ENCODE measurements at places on chromosomes 7 and 10.

GRCh38 chr7:104240401-104240800, 32.6 kb upstream of the ORC5 start:
- DNase-seq, result no peak

GRCh38 chr7:7109934-7110333, 72.4 kb upstream of the C1GALT1 start:
- DNase-seq, result no peak

DNA sequence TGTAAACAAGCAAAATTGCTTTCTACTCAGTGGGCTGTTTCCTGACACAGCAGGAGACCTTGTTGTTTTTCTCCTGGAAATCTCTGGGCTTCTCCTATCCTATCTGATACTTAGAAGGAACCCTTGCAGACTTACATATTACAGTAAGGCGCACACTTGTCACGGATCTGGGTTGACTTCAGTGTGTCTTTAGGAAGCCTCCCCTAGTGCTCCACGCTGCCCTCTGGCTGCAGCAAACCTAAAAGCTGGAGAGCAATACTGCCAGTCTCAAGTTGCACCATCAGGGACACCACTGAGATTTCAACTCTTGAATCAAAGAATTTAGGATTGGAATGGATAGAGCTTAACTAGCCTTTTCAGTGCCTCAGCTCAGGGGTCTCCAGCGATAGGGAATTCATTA, 495.3 kb downstream of the LRMDA start:
- peak; percentile 7 for DNase-seq

- DNase-seq, result no peak
These were observed 56.6 kb downstream of the MKLN1 start for GRCh38 chr7:131384286-131384635.

DNA sequence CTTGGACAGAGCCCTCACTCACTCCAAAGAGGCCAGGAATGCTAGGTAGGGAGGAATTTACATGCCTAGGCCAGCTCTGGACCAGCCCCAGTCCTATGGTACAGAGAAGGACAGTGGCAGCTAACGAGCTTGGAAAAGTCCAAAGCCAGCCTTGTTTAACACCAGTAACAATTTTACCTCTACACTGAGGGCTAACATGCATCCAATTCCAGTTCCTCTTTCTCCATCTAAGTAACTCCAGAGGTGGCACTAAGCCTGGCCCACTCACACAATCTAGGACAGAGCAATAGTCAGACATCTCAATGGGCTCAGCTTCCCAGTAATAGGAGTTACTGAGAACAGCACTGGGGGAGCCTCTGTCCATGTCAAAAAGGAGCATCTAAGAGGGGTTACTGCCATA, 5.7 kb upstream of the LCOR start:
- no peak for DNase-seq

- no peak for DNase-seq
These were observed 93.7 kb downstream of the SKIDA1 start for GRCh38 chr10:21431799-21432198.

- DNase-seq, result peak; percentile 8
These were observed 224.6 kb upstream of the NRP1 start for GRCh38 chr10:33559105-33559504.

DNA sequence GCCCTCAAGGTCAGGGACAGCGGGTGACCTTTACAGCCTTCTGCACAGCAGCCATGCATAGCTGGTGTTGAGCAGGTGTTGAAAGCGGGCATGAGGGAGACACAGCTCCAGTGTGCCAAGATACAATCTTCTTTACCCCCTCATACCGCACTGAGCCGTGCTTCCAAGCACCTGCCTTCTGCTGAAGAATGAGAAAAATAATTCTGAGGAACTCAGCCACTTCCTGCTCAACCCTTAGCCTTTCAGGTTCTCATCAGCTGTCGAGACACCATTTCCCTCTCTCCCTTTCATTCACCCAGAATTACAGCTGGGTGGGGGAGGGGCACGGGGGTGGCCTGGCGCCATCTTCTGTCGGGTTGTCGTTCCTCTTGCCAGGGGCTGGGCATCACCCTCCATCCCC, 58.6 kb downstream of the COL13A1 start:
- DNase-seq, result no peak

DNA sequence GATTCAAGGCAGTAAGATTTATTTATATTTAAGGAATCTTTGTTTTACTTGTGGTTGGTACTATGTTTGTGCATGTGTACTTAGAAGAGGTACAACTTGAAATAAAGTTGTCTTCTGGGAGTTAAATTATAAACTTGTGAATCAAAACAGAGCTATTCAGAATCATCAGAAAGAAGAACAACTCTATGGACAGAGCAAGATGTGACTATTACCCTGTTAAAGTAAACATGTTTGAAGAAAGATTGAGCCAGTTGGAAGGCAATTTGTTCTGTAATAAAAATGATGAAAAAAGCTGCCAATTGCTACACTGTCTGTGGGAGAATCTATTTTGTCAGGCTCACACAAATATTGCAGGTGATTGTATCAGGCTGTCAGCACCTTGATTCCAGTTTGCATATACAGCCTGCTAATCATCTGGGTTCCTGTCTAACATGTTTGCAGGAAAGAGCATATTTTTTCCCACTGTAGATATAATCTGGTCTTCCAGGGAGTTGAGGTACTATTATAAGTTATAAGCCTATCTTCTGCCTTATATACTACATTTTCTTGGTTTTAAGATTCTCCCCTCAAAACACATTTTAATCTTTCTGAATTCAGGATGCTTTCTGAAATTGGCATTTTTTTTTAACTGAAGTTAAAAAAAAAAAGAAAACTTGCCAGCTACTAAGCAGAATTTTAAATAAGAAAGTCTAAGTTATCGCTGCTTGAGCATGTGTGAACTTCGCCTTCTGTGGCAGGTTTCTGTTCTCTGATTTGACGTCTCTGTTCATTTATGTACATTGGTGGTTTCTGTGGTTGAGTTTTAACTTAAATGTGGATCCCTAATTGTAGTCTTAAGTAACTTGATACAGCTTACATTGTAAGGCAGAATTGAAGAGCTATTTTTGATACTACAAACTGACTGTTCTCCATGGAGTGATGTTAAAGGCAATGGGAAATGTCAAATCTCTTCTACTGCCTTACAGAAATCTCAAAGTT, 46.0 kb downstream of the ZNRF2 start:
- DNase-seq, result no peak

DNA sequence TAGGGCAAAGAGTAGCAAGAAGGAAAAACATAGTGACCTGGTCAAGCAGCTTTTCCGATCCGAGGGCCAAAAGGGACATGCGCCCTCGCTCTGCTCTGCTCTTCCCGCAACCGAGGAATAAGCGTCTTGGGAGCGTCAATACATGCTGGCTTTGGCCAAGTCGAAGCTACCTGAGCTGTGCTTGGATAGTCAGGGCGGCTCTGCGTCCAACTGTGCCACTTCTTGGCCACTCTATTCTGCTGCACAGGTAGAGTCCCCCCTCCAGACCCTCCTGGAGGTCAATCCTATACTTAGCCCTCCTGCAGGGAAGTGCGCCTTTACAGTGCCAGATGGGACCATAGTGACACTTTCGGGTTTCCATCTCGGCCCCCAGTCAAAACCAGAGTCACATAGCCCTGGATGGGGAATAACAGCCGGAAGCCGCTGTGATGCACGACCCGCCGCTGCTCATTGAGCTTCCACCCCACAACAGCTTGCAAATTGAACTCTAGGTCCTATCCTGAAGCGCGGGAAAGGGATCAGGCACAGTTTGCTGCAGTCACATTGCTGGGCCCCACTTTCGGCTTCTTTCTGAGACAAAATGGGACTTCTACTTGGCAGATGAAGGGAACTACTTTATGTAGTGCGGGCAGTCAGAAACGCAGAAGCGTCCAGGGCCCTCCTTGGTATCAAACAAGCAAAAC, 1.1 kb upstream of the HPSE2 start:
- DNase-seq, result no peak

DNA sequence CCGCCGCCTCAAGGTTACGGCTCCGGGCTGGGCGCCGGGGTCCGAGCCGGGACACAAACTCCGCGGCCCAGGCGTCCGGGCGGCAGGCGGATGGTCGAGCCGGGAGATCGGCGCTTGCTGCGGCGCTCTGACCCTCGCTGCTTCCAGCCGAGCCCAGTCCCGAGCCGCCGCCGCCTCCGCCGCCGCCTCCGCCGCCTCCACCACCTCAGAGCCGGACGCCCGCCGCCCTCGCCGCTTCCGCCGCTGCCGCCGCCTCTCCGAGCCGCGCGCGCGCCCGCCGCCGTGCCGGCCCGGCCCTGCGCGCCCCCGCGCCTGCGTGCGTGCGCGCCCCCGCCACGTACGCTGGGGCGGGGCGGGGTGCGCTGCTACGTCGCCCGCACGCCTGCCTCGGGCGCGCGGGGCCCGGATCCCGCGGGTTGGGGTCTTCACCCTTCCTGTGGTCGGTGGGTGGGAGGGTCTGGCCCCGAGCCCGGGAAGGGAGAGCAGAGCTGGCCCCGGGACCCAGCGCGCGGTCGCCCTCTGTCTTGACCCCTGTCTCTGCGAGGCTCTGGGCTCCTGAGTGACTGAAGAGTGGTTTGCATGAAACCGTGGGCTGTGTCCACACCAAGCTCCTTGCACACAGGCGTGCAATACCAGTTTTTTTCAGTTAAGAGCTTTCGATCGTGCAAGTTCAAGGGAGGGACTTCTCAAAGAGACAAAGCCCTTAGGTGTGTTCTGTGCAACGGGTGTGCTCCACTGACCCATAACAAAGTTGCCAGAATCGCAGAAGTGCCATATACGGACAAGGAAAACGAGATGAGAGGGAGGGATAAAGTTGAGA, at the start of gene SMURF1:
Gene SMURF1, minus strand, starts transcription at position 256 of the 820 bp plus-strand sequence. CDS start 328 bp downstream, outside the sequence.
- no peak for DNase-seq

- no peak for DNase-seq
These were observed 33.2 kb downstream of the SPAM1 start for GRCh38 chr7:123958186-123958703.

- DNase-seq, result no peak
These were observed 84.1 kb upstream of the LRRC18 start for GRCh38 chr10:49023752-49024151.

- DNase-seq, result no peak
These were observed 338.2 kb upstream of the AOAH start for GRCh38 chr7:37062560-37062859.

- no peak for DNase-seq
These were observed 57.1 kb downstream of the ZNF467 start for GRCh38 chr7:149716007-149716931.

- no peak for DNase-seq
These were observed 10.0 kb downstream of the CAMK2B start for GRCh38 chr7:44315301-44315903.

DNA sequence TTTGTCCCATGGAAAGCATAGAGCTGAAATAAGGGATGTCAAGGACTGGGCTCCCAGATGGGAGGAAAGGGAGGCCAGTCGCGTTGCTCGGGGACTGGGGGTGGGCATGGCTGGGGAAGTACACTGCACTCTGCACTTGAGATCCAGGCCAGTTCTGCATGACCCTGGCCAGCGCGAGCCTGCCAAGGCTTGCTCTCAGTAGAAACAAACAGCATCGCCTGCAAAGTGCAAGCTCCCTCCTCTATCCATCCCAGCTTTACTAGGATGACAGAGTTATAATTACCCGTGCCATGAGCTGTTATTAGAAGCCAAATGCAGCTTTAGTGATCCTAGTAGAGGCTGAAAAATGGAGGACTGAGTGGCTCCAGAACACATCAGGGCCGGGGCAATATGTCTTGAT, 43.9 kb upstream of the PDCD4 start:
- DNase-seq, result no peak

- DNase-seq, result no peak
These were observed 19.5 kb downstream of the HDAC9 start for GRCh38 chr7:18515067-18515466.

DNA sequence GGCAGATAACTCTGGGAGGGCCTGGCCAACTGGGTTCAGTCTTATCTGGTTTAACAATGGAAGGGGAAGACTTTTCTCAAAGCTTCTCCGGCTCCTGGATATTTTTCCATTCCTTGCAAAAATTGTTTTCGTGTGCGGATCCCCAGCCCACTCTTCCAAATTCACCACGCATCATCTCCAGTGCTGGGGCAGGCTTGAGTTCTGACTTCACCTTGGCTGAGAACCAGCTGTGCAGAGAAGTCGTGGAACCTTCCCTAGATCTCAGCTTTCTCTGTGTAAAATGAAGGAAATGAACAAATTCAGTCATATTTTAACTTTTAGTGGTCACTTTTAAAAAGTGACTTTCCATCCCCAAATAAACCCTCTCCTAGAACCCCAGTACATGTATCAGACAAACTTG, 297.0 kb downstream of the TCF7L2 start:
- no peak for DNase-seq

- DNase-seq, result no peak
These were observed 70.1 kb downstream of the CYCS start for GRCh38 chr7:25054819-25055519.

- no peak for DNase-seq
These were observed 55.5 kb downstream of the HIBADH start for GRCh38 chr7:27607210-27607606.

GRCh38 chr7:18123508-18124239, 96.0 kb upstream of the PRPS1L1 start:
- DNase-seq, result no peak

- DNase-seq, result no peak
These were observed 68.5 kb downstream of the CTBP2 start for GRCh38 chr10:125091891-125092290.

GRCh38 chr7:142351145-142351544, 93.3 kb upstream of the PRSS58 start:
- no peak for DNase-seq

DNA sequence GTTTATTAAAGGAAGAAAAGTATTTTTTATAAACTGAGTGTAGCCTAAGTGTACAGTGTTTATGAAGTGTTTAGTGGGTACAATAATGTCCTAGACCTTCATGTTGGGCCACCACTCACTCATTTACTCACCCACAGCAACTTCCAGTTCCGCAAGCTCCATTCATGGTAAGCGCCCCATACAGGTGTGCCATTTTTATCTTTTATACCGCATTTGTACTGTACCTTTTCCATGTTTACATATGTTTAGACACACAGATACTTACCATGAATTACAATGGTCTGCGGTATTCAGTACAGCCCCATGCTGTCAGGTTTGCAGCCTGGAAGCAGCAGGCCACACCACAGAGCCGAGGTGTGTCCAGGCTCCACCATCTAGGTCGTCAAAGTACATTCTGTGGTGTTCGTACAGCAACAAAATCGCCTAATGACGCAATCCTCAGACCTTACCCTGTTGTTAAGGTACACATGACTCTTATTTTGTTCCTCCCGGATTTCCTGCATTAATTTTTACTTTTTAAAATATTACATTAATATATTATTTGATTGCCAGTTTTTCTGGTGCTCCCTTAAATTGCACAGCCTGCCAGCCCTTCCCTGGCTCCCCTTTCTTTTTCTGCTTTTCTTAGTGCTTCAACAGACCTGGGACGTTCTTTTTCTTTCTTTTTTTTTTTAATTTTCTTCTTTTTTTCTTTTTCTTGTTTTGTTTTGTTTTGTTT, 881 bp upstream of the SSBP1 start:
- no peak for DNase-seq

DNA sequence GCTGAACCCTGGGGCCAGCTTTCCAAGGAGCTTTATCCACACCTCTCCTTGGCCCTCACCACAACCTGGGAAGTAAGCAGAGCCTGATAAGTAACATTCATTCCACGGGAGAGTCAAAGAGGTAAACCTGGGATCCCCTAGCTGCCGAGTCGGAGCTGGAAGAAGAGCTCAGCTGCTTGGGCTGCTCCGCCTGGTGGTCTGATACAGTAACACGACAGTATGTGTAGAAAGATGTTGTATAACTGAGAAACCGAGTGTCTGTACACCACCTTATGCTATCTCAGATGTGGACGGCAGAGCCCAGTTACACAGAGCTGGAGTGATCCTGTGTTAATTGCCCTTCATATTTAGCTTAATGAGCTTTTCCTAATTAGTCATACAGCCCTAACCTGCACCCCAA, 151.3 kb upstream of the KMT2E start:
- no peak for DNase-seq

Measured in HS-27A (cell line).